C1 segment of cervical spinal cord (tissue), 14 donors: ENCODE measurements at places on chromosomes 4 and X.

DNA sequence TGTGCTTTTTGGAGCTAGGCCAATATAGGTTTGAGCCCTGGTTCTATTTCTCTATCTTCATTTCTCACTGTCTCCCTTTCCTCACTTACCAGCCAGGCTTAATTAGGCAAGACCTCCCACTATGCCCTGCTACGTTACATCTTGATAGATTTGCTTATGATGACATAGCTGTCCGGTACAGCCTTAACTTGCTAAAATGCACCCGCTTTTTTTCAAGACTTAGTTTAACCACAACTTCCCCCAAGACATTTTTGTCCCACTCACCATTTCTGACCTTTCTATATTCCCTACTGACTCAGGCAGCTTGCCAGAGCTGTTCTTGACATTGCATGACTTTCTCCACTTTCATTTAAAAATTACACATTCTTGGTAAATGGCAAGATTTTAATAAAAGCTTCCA lies 152.6 kb downstream of the MID1 start:
- no peak for DNase-seq

- DNase-seq: no peak
These were observed 3.7 kb upstream of the GPR82 start for GRCh38 chrX:41720125-41720779.

GRCh38 chr4:187309456-187309855 lies 585.8 kb upstream of the FAT1 start:
- DNase-seq: no peak

DNA sequence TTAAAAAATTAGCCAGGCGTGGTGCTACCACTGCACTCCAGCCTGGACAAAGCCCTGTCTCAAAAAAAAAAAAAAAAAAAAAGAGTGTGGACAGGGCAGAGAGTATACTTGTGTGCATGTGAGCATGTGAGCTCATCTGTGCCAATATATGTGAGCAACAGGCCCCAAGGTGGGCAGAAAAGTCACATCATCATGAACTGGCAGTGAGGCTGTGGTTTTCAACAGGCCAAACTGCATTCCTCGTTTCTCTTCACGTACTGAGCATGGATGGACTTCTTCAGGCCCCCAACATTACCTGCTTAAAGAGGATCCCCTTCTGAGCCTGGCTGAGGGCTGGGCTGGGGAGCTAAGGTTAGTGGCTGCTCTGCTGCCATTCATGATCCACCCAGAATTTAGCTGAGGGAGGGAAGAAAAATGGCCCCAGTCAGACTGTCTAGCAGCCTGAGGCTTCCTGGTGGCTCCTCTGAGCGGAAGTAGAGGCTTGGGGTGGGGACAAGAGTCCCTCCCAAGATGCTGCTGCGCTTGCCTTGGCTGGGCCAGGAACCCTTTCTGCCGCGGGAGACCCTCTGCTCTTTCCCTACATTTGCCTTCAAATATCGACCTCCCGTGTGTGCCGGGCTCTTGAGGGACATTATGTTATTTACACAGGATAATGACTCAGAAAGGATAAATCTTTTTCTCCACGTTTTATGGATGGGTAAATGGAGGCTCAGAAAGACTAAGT lies 55.0 kb downstream of the DIPK2B start:
- no peak for DNase-seq

DNA sequence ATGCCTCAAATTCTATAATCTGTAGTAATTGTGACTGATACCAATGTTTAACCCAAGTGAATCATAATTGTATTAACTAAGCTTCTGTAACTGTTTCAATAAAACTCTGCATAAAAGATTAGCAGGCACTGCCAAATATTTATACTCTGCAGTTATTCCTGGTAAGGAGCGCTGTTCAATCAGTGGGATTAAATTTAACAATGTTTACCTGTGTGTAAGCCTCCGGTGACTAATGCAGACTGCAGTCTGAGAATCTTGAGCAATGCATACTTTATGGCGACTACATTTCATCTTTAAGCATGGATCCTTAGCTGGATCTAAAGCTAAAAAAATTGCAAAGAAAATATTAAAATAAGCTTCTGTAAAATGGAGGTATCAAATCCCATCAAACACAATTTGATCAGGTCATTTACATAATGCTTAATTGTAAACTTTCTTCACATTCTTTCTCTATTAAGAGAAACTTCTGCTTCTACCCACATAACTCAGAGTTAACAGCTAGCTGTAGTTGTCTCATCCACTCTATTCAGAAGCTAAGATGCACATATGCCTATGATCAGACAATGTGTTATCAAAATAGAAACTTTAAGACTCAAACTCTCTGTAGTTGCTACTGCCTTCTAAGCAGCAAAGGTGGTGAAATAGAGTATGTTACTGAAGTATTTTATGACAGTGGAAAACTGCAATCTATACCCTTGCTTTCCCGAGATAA lies 234.0 kb downstream of the SPOCK3 start:
- no peak for DNase-seq

- DNase-seq: no peak
These were observed 201.1 kb upstream of the FAT1 start for GRCh38 chr4:186924723-186925122.
